ENCODE measurements at places on chromosomes 12 and 14. TPM values are rescaled to one million over a fixed set of nuclear protein-coding genes. Genes with fewer than 3 reads are reported as not detected.

The SYT1 gene
- 1.1 TPM for total RNA-seq

The PRKCH gene
- 160 TPM for total RNA-seq

The ITGA7 gene
- total RNA-seq: 0.57 TPM

The KRT6C gene
- total RNA-seq: not detected

The LMO3 gene
- total RNA-seq: 0.27 TPM

The PMEL gene
- 0.40 TPM for total RNA-seq

The OTX2 gene
- total RNA-seq: not detected

The LGR5 gene
- total RNA-seq: not detected

The KRT85 gene
- not detected for total RNA-seq

The WDR89 gene
- 16.1 TPM for total RNA-seq

Measured in thoracic aorta endothelial cell (primary cell).